ENCODE measurements at places on chromosomes 4 and X.

DNA sequence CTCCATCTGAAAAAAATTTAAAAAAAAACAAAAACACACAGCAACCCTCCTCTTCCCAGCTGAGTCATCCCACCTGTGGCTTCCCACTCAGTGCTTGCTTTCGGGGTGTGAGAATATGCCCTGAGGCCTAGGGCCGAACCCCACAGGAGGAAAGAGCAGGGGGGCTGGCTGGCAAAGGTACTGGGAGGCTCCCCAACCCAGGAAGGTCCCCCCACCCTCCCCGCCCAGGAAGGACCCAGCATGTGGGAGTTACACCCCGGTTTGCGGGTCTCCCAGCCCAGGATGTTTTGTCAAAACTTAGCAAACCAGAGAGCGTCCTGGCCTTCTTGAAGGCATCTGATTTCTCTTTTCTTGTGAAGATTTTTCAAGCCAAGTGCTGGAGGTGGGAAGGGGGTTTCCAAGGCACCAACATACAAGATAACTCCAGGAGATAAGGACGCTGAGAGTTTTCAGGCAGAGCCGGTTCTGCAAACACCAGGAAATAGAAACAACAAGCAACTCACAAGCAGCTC is 25.7 kb upstream of the CSF2RA start:
- DNase-seq, result no peak

DNA sequence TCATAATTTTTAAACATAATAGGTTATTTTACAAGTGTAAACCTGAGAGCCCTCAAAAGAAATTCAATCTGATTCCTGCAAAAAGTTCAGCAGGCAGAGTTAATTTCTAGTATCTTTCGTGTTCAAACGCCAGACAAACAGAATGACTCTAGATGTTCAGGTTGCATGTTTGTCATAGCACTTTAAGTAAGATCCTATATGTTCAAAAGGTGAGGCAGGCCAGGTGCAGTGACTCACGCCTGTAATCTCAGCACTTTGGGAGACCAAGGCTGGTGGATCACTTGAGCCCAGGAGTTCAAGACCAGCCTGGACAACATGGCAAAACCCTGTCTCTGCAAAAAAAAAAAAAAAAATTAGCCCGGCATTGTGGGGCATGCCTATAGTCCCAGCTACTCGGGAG is 1.1 kb upstream of the RASSF6 start:
- DNase-seq, result no peak

DNA sequence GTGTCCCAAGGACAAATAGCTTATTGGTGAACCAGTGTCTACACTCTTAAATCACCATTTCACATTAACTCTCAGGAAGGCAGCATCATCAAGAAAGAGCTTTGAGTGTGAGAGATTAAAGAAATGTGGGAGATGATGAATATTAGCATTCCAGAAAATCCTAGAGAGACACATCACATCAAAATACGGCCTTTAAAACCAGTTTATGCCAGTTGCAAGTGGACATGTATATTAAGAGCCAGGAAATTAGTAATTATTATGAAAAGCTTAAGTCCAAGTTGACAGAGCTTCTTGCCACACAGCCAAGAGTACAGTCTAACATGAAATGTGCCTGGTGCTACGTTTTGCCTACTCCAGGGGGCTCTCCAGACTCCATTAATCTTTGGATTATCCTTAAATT is 503.0 kb upstream of the BOD1L1 start:
- DNase-seq, result no peak

DNA sequence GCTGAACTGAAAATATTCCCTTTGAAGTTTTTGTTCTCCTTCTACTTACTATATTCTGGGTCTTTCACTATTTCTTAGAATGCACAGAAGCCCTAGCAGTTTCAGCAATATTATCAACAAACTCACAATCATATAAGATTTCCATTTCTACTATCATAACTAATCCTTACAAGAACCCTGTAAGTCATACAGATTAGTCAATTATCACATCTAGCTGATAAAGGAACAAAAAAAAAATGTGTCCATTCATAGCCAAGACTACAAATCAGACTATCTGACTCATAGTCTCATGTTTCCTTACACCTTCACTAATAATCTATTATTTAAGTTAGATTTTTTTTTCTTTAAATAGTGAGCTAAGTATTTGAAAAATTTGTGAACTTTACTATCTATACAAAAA is 72.5 kb downstream of the LRBA start:
- DNase-seq, result no peak

- DNase-seq, result no peak
Measured at GRCh38 chr4:173413036-173413435, 14.1 kb upstream of the SCRG1 start.

DNA sequence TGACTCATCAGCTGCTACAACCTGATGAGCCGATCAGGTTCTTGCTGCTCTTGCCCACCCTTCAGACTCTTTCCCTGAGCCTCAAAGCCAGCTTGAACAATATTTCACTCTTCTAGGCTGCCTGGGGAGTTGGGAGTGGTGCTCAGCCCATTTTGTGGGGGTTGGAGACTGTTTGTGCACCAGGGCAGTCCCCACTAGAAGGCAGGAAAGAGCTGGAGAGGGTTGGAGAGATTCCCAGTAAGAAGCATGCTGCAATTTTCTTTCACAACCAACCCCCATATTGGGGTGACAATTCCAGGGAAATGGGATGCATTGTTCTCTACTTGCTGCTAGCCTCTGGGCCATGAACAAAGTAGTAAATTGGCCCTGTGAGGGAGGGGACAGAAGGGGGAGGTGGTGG is 44.1 kb downstream of the SLC16A2 start:
- DNase-seq, result no peak

GRCh38 chrX:54530357-54530900 is 410 bp downstream of the GNL3L start:
- no peak for DNase-seq

DNA sequence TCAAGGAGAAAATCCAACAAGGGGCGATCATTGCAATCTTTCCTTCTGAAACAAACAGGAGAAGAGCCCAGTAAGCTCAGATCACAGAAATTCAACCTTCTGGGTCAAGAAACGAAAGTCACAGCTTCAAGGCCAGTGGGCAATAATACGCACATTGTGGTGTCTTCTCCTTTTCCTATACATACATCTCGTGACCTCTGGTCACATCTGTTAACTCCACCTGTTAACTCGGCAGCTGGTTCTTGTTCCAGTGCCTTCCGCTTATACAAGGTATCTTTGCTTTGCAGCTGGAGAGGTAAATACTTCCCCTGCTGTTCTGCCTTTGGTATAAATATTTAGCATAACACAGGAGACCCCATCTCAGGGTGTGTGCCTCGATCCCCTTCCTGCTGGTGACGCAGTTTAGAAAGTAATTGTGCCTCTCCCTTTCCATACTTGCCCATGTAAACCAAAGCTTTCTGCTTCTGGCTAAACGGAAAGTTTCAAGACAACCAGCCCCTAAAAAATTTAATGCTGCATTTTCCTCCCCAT is 45.0 kb downstream of the CCDC149 start:
- no peak for DNase-seq

GRCh38 chr4:153729895-153730294 is 29.9 kb downstream of the RNF175 start:
- DNase-seq, result no peak

GRCh38 chr4:109206620-109207019 is 95.8 kb downstream of the COL25A1 start:
- DNase-seq, result no peak

GRCh38 chr4:40875507-40876150 is 125.9 kb downstream of the NSUN7 start:
- DNase-seq, result no peak

DNA sequence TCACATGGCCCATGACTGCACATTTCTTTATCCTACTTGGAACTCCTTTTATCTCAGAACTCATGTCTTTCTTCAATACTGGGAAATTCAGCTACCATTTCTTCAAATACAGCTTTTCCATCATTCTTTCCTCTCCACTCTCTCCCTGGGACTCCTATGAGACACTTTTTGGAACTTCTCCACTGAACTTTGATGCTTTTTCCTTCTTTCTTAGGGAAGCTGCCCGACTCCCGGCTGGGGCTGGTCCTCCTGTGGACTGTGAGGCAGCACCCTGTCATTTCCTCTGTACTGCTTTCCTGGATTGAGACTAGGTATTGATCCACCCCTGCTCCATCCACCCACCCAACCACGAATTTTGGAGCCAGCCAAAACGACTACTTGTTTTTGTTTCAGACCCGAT is 40.0 kb downstream of the ZFYVE28 start:
- DNase-seq, result no peak

- DNase-seq, result no peak
Measured at GRCh38 chr4:127162741-127163140, 470.0 kb upstream of the INTU start.

DNA sequence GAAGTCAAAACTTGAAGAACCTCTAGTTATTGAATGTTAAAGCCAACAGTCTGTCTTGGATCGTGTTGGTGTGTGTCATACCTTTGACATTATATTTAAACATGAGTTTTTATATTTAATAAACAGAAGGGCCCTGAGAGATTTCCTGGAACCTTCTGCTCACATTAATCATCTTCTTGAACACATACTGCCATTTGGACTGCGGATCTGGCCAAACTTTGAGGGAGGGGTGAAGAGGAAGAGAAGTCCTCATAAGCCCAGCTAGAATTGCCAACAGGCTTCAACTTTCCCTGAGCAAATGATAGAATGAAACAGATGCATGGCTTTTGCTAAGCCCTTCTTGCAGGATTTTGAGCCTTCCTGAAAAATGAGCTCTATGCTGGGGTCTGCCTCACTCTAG is 27.4 kb downstream of the CCKAR start:
- DNase-seq, result no peak

GRCh38 chrX:38045538-38046096 is 39.3 kb downstream of the SYTL5 start:
- DNase-seq, result no peak

DNA sequence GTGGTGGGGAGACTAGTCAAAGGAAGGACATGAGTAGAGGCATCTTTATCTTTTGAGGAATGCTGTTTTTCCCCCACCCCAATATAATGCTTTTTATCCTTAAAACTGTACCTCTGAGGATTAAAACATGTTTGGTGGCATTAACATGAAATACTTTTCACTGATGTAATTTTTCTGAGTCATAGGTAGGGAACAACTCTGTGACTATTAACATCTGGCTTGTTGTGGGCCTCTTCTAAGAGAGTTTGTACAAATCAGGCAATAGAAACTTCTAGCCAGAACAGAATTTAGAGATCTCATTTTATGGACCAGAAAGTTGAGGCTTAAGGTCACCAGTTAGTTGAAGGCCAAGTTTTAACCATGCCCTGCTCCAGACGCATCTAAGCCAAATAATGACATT is 207.6 kb downstream of the SOX3 start:
- no peak for DNase-seq

DNA sequence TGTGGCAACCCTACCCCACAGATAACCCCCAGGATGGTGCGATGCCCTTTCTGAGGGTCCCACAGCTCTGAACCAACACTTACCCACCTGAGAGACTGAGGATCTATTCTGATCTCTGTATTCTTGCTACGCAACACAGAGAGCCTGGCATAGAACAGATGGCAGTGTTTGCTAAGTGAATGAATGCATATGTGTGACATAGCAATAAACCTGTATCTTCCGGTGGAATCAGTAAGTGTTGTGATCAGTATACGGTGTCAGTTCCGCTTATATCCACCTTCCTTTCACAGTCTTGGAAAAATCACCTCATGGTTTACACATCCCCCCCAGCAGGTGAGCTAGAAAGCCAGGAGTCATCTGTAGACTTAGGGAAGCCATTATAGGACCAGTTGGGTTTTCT is 5.9 kb upstream of the HSD17B10 start:
- no peak for DNase-seq

DNA sequence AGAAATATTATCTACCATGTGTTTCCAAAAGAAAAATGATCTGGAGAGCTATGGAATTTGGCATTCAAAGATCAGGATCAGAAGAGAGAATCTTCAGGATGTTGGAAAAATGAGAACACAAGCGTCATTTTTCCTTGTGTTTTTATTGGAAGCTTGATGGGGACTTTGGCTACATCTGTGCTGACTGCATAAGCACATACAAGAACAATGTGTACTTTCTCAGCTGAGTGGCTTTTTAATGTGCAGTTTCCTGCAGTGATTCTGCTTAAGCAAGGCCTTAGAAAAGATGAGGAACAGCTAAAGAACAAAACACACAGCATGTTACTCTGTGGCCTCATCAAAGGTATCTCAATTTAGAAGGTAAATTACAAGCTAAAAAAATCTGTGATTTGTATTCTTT is 1039.9 kb downstream of the GLUD2 start:
- no peak for DNase-seq

GRCh38 chr4:82787342-82787741 is 11.3 kb downstream of the SCD5 start:
- DNase-seq, result no peak

GRCh38 chrX:18886344-18887161 is 97.4 kb downstream of the PHKA2 start:
- DNase-seq, result no peak

DNA sequence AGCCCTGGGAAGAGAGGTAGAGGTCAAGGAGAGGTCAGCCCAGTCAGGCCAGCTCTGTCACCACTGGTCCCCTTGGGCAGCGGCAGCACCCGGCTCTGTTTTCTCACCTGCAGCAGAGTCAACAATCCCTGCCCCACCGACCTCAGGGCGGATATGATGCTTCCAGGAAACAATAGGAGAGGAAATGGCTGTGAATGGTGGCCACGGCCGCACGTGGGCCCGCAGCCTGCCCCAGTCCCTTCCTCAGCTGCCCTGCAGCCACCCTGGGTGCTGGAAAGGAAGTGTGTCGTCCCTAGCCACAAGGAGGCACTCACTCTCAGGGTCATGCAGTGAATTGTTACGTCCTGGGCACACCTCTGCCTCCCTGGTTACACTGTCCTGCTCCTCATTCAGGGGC is 92.5 kb upstream of the ENPP6 start:
- DNase-seq, result no peak

DNA sequence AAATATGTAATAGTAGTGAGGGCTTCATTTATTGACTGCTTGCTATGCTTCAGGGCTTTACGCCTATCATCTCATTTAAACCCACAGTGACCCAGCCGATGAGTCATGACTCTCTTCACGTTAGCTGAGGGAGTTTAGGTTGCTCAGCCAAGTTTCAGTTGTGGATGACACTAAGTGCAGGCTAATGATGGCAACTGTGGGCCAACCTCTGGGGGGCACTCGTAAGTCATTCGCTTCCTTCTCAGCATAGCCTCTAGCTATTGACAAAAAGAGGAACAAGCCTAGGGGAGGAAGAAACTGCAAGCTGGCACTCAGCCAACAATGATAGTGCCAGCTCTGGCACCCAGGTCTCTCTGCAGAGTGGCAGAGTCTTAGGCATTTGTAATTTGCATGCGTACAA is 325.0 kb downstream of the ARHGAP10 start:
- DNase-seq, result peak; percentile 59

All from stimulated activated CD4-positive, alpha-beta T cell treated with anti-CD3 and anti-CD28 coated beads, TNF-alpha, amount 100 ng/mL, for 48 hours (primary cell).